ENCODE measurements at places on chromosomes 3 and 15.

- DNase-seq: no peak
Observed at GRCh38 chr15:93771196-93772030, 459.9 kb upstream of the MCTP2 start.

DNA sequence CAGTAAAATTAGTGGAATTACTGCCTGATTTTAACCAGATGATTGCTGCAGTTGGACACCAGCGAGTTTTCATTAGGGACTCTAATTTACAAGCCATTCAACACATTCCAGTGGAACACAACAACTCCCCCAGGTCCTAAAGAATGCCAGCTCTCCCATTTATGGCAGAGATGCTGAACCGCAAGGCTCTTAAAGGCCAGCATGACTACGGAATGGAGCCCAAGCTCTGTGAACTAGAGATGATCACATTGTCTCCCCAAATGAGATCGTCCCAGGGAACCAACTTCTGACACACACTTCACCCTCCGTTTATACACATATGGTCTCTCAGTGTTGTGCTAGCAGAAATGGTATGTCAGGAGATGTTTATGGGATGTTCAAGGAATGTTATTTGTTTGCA is 446.2 kb upstream of the NR2F2 start:
- DNase-seq: no peak

DNA sequence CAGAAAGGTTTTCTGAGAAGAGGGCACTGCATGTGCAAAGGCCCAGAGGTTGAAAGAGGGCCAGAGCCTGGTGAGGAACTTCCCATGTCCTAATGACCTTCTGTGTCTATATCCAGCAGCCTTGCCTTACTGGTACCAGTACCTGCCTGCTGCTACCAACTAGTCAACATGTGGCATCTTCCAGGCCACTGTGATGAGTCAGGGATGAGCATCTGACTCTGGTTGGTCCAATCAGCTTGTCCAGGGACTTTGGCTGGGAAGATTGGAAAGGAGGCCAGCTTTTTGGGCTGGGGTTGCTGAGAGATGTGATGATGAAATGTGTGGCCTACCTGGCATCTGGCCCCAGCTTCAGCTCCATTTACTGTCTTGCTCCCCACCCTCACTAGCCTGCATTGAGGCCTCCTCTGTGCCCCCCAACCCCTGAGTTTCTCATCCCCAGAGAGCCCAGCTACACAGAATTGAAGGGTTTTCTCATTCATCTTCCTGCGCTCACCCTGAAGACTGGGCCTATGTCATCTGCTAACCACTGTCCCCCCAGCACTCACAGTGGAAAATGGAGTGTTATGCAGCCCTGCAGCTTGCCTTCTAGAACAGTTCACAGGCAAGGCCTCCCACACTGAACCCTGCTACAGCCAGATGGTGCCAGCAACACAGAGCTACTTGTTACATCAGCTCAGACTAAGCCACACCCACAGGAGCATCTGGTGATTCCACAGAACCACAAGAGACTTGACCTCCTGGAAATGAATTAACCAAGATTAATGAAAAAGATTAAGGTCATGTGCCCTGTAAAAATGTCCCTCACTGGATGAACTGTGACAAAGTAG is 1.3 kb upstream of the TWF2 start:
- DNase-seq: peak; percentile 51

DNA sequence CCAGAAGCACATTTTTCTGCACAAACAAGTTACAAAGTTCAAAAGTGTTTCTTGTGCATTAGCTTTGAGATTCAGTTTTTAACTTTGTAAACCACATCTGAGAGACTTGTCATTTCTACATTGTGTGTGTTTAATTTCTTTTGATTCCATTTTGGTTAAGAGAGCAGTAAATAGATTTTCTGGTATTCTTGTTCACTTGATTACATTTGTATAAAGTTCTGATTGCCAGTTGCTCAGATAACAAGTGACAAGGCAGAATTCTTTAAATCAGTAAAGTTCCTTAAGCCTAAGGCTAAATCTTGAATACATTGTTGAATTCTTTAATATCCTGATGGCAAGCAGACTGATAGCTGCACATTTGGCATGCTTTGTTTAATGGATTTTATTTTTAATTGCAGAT is 3.1 kb upstream of the FBXO22 start:
- DNase-seq: no peak

- no peak for DNase-seq
Observed at GRCh38 chr3:7646851-7647250, 785.9 kb downstream of the GRM7 start.

- DNase-seq: no peak
Observed at GRCh38 chr15:89728254-89728653, 22.8 kb downstream of the MESP1 start.

- peak; percentile 75 for DNase-seq
Observed at GRCh38 chr15:67863442-67863987, 23.7 kb upstream of the RNU6-1 start.

- no peak for DNase-seq
Observed at GRCh38 chr3:806006-806405, 286.8 kb upstream of the CNTN6 start.
